ENCODE measurements at places on chromosomes 16 and 17. TPM values are rescaled to one million over a fixed set of nuclear protein-coding genes. Genes with fewer than 3 reads are reported as not detected.

DNA sequence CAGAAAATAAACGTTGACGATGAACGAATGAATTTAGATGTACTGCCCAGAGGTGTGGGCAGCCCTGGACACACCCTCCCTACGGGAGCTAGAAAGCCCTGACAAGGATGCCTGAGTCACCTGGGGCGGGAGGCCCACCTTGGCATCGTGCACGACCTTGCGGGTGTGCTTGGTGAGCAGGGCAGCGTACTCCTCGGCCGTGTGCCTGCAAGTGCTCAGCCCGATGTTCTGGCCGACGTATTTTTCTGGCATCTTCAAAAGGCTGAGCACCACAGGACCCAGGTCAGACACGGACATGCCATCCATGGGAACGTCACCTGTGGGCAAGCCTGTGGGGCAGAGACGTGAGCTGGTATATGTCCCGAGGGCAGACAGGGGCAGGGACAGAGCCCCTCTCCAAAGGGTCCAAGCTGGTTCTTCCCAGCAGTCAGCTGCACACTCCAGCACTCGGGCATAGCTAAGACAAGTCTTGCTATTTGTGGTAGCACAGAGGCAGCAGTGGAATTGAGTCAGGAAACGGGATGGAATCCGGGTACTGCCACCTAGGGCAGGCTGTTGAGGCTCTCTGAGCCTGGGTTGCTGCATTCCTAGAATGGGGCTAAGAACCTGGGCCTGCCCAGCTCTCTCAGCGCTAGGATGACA lies 10.8 kb downstream of the NMRAL1 start:
- DNase-seq, result no peak

- DNase-seq, result peak; percentile 83
These were observed 2.2 kb upstream of the ATP6V0A1 start for GRCh38 chr17:42456223-42457106.

- DNase-seq, result no peak
These were observed 28.9 kb upstream of the WSCD1 start for GRCh38 chr17:6041246-6041645.

DNA sequence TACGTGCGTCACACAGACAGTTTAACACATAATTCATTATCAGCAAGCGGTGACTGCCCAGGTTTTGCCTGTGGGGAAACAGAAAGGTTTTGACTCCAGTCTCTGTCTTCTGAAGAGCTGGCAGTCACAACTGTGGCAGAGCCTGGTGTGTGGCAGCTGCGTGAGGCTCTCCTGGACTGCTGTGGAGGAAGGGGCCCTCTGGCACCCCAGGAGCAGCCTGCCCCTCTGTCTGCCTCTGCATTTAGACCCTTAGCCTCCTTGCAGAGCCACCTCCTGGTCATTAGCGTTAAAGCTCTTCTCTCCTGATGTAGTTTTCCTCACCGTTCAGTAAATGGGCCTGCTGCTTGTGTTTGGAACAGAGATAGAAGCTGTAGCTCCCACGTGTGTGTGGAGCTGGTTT lies 10.9 kb downstream of the RAB40C start:
- DNase-seq, result no peak

The PRAC1 gene
- polyA plus RNA-seq, result not detected

The KRTAP1-1 gene
- 1.2 TPM for polyA plus RNA-seq

GRCh38 chr17:57260325-57261083 lies 4.2 kb downstream of the MSI2 start:
- no peak for DNase-seq

GRCh38 chr17:71900621-71901229 lies 220.1 kb upstream of the SOX9 start:
- peak; percentile 51 for DNase-seq

GRCh38 chr16:23863511-23864422 lies 28.0 kb downstream of the PRKCB start:
- no peak for DNase-seq

DNA sequence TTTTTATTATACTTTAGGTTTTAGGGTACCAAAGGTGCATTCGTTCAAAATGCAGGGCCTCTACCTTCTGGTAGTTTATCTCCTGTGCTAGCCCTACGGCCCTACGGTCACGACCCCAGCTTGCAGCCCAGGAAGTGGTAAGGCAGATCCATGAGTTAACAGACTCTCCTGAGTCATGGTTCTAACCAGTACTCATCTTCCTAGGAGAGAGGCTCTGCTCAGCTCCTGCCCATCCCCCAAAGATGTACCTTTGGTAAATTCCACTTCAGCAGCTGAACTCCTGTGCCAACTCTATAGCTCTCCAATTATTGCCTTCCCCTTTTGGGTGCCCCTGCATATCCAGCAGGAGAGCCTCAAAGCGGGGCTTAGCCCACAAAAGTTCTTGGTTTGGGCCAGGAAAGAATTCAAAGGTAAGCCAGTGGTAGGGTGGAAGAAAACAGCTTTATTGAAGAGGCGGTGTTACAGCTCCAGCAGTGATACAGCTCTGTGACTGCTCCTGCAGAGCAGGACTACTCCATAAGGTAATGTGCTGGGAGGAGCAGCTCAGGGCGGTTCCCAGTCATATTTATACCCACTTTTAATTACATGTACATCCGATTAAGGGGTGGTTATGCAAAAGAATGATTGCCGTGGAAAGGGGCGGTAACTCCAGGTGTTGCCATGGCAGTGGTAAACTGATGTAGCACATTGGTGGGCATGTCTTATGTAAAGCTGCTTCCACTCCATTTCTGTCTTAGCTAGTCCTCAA lies 241.4 kb downstream of the PMP22 start:
- no peak for DNase-seq

- no peak for DNase-seq
These were observed 35.7 kb upstream of the C16orf78 start for GRCh38 chr16:49337814-49338350.

- no peak for DNase-seq
These were observed 5.6 kb downstream of the ALDH3A1 start for GRCh38 chr17:19742495-19742894.
